ENCODE measurements at places on chromosomes 1 and 21.

GRCh38 chr1:97563926-97564325, 356.9 kb downstream of the DPYD start:
- DNase-seq: no peak

DNA sequence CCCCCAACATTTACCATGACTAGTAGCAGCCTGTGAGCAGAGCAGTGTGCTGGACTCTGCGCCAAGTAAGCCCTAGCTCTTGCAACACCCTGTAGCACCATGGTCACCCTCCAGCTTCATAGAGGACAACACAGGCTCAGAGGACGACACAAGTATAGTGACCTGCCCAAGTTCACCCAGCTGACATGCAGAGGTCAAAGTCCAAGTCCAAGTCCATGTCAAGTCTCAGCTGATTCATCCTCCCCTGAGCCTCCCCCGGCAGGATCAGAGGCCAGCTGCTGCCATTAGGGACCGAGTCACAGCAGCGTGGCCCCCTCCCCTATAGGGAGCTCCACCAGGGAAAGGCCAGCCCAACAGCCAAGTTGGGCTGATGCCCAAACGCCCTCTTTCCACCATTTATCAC, 15.9 kb downstream of the SDC3 start:
- DNase-seq: no peak

GRCh38 chr1:16021681-16022080, at the start of gene CLCNKA:
Gene CLCNKA, plus strand, starts transcription at chr1:16022036. Its CDS starts 584 bp downstream, at chr1:16022620.
- no peak for DNase-seq

DNA sequence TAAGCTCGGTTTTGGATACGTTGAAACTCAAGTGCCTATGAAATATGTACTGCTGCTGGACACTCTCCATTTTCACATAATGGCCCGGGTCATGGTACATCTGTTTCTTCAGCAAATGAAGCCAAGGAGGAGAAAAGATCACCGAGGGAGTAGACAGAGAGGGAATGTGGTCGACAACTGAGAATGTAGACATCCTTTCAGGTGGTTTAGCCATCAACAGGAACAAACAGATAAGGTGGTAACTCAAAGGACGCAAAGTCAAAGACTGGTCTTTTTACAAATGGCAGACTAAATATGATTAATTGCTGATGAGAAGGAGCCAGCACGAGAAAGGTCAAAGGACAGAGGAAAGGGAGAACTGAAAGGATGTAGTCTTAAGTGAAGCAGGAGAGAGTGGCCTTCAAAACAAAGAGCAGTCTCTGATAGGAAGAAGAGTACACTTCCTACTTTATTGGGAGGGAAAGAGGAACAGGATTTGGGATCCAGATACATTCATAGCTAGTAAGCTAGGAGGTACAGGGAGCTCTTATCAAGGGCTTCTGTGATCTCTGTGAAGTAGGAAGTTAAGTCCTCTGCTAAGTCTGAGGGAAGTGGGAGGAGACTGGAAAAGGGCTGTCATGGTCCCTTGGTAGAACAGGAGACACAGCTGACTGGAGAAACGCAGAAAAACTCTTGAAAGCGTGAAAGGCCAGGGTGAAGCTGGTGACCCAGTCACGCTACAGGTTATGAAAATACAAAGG, 28.3 kb downstream of the NUP133 start:
- DNase-seq: no peak

All from WTC11 (cell line).